ENCODE measurements at places on chromosomes 4 and X.

DNA sequence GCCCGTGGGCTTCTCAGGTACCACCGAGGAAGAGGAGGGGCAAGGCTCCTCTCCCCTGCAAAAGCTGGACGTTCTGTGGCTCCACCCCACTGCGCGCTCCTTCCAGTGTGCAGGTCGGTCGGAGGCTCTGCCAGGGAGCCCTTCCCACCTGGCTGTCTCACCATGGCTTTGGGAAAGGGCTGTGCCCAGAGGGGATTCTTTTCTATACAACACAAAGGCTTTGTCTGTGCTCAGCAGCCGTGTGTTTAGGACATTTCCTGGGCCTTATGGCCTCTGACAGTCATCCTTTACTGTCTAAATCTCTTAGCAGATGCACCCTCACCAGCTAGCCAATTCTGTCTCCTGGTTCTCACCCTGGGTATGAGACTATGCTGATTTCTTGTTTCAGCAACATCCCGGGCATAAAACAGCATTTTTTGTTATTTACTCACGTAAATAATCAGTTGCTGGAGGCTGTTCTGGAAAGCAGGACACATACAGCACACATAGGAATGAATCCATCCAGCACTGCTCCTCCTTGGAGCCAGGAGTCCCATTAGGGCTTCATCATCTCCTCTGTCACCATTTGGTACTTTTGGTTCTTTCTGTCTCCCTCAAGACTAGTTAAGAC lies 20.4 kb upstream of the ATXN3L start:
- no peak for DNase-seq

DNA sequence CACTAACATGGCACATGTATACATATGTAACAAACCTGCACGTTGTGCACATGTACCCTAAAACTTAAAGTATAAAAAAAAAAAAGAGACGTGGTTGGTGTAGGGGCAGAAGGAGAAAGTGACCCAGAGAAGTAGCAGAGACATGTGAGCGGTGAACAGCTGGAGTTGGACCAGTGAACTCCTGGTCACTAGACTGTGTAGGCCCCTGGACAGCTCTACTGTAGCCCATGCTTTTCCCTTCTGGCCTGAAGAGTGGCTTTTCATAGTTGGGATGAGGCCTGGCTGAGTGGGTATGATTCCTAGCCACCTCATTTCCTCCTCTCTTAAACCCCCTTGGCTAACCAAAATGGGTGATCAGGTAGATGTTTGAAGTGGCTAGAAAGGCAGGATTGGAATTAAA lies 16.4 kb downstream of the TSPAN7 start:
- no peak for DNase-seq

- DNase-seq: no peak
Measured at GRCh38 chr4:150235808-150236271, 157.6 kb downstream of the DCLK2 start.

GRCh38 chrX:39819921-39820849 lies 277.6 kb downstream of the BCOR start:
- DNase-seq: peak; percentile 72

DNA sequence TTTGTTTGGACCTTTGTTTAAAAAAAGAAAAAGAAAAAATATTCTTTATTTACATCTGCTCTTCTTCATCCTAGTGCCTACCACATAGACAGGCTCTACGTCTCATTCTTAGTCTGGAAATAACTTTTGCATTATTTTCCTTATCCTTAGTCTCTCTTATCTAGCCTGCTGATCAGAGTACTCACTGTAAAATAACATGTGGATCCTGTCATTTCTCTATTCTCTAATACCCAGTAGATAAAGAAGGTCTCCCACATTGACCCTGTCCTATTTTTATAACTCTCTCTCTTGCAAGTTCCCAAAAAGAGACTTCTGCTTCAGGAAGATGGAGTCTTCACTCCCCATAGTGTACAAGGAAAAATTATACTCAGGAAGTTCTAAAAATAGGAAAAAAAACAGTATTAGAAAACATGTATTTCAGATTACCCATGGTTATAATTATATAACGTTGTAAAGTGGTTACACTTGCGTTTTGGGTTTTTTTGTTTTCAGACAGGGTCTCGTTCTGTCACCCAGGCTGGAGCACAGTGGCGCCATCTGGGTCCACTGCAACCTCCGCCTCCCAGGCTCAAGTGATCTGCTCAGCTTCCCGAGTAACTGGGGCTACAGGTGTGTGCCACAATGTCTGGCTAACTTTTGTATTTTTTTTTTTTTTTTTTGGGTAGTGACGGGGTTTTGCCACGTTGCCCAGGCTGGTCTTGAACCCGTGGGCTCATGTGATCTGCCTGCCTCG lies 23.8 kb downstream of the ZFX start:
- DNase-seq: no peak

DNA sequence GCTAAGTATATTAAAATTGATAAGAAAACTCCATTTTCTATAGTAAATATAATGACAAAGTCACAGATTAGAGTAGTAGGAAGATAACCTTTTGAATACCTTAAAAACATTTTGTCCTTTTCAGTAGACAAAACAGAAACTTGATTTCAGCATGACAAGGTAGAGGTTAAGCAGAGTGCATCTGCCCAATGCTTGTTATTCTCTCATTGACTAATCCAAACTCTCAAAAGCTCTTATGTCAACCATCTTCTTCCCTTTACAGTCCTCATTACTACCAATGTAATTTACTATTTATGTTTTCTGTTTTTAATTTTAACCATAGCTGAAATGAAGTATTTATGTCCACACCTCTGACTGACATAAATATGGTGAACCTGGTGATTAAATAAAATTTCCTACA lies 11.1 kb downstream of the NIPAL1 start:
- DNase-seq: no peak

DNA sequence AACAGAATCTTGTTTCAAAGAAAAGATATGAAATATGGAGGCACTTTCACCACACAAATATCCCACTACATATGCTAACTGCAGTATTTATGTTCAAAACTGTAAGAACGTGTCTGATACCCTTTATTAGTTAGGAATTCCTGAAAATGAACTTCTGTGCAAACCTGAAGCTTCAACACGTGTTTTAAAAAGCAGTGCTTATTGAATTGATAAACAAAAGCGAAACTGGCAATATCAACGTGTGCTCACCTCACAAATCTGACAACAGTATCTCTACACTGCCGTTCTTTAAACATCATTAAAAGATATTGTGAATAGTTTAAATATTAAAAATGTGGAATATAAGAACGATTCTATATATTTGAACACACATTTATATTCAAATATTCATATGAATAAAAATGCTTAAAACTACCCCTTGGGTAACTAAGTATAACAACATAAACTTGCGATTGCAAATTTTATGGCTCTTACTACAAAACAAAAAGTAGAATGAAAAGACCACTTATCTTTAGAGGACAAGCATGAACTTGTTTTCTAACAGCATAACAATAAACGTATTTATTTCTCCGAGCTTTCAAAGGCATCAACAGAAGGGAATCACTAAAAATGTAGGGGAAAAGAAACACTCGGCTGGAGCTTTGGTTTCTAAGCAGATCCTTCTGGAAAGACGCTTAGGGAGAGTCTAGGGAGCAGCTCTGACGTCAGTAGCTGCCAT lies at the start of gene LRP2BP:
TSS of gene LRP2BP (minus strand) at position 687 of the 718 bp plus-strand sequence. CDS start 17,738 bp downstream, outside the sequence.
- DNase-seq: no peak

GRCh38 chrX:85622635-85623034 lies 243.2 kb upstream of the POF1B start:
- no peak for DNase-seq

- peak; percentile 11 for DNase-seq
Measured at GRCh38 chr4:54840992-54841768, 183.4 kb downstream of the KIT start.

DNA sequence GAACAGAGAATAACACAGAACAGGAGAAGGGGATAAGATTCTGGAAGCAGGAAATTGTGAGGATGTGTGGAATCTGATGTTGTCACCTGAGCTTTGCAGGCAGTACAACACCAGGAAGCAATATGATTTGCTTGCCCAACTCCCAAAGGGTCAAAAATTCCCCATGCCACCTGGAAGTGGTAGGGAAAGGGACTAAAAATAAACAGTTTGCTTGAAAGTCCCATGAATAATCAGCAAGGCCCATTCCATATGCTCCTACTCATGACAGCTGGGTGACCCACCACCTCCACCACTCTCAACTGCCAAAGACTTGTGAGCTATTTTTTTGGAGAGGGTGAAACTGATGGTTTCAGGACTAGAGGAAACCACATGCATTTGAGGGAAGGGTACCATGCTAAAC lies 168.4 kb downstream of the KCNIP4 start:
- no peak for DNase-seq

GRCh38 chr4:171650543-171650942 lies 162.7 kb upstream of the GALNTL6 start:
- peak; percentile 8 for DNase-seq

- no peak for DNase-seq
Measured at GRCh38 chr4:168882650-168883233, 127.3 kb downstream of the CBR4 start.

DNA sequence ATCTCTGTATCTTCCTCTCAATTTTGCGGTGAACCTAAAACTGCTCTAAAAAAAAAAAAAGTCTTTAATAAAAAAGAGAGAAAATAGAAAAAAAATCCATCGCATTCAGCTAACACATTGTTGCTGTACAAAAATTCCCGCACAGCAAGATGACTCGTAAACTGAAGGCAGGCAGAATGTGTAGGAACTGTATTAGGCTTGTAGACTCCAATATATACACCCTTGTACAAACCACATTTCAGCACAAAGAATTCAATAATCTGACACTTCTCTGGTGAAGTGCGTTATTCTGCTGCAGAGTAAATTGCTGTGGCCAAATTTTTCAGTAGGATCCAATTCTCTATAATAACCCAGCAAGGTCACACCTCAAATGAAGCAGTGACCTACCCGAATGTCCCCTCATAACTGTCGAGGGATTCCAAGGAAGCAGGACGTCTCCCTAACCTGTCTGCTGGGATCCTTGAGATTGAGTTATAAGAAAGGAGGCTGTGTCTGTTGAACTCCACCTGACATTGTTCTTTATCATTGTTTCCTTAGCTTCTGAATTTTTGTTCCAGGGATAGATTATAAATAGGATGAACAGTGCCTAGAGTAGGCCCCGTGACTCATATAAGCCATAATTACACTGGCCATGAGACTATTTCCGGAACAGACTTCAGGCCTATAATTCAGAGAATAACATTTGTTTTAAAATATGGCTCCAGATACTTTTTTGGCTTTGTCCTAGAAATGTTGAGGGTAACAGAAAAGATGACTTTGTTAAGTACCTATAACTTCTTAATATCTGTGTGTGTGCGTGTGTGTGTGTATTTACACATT lies 348.3 kb downstream of the PCDH7 start:
- DNase-seq: no peak

- peak; percentile 4 for DNase-seq
Measured at GRCh38 chr4:11720292-11720691, 291.6 kb upstream of the HS3ST1 start.

DNA sequence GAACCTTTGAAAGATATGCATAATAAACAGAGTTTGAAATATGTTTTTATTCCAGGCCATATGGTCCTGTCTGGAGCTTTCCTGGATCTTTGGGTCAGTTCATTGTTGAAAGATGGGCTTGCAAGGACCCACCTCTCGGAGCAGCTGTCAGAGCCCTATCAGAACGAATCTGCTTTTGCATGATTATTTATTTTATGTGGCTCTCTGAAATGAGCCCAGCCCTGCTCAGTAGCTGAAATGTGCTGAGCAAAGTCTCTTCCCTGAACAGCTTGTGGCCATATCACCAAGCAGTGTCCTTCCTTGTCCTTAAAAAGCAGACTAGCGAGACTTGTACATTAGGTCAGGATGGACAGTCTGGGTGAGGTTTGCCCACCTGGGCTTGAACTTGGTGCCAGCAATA lies 110.8 kb downstream of the GBA3 start:
- no peak for DNase-seq

- no peak for DNase-seq
Measured at GRCh38 chrX:20571611-20572010, 304.9 kb upstream of the RPS6KA3 start.

DNA sequence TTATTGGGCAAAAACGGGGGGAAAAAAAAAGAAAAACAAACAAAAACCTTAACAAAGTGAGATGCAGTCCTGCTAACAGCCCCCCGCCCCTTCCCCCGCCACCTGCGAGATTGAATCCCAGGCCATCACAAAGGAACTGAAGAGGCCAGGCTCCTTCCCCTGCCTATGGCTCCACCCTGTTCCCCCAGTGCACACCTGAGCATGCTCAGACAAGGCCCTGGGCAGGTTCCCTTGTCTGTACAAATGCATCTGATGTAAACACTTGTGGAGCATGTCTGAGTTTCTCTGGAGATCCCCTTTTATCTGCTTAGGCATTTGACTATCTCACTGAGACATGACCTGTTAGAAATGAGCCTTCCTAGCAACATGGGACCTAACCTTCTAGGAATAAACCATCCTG lies 983.7 kb upstream of the PABPC4L start:
- no peak for DNase-seq

DNA sequence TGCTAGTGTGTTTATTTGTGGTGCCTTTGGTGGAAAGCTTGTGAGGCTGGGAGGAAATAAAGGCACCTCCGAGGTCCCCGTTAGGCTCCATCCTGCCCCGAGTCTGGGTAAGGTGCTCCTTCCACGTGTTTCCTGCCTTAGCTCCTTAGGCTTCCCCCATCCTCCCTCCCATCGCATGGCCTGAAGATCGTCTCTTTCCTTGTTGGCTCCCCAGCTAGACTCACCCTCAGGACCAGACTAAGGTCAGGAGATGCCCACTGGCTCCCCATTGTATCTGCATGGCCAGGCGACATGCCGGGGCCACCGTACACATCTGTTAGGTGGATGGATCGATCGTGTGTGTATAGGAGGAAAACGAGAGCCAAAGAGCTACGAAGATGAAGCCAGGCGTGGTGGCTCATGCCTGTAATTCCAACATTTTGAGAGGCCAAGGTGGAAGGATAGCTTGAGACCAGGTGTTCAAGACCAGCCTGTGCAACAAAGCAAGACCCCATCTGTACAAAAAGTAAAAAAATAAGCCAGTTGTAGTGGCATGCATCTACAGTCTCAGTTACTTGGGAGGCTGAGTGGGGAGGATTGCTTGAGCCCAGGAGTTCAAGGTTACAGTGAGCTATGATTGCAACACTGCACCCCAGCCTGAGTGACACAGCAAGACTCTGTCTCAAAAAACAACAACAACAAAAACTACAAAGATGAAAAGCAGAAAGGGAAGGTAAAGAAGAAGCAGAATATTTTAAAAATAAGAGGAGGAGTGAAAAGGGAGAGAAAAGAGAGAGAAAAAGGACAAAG lies 53.7 kb downstream of the SEPSECS start:
- no peak for DNase-seq

DNA sequence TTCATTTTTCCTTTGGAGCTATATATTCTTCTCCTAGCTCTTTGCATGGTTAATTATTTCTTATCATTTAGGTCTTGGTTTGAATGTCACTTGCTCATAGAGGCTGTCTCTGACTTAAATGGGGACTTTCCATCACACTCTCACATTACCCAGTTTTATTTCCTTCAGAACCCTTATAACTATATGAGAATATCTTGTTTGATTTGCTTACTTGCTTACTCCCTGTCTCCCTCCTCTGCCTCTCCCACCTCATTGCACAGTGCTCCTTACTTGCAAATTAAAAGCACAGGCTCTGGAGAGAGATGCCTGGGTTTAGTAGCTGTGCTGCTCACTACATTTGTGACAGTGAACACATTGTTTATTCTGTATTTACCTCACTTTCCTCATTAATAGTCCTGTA lies 174.6 kb downstream of the SOWAHB start:
- DNase-seq: no peak

- DNase-seq: no peak
Measured at GRCh38 chr4:86834901-86835300, 14.3 kb downstream of the SLC10A6 start.

GRCh38 chrX:103338663-103339062 lies 8.6 kb downstream of the TCEAL7 start:
- no peak for DNase-seq
